ENCODE measurements at places on chromosomes 3 and 15.

DNA sequence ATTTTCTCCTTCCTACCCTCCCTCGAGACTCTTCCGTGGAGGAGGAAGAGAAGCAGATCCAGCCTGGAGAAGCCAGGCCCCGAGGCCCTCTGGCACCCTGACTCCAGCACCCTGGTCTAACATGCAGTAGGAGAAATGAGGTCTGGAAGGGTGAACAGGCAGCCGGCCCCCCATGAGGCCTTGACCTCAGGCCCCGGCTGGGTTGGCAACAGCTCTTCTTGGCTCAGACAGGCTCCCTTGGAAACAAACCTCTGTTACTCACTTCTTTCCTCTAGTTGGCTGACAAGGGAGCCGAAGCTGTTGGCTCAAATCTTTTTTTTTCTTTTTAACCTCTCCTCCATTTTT lies 73.4 kb downstream of the CPN2 start:
- DNase-seq, result no peak

DNA sequence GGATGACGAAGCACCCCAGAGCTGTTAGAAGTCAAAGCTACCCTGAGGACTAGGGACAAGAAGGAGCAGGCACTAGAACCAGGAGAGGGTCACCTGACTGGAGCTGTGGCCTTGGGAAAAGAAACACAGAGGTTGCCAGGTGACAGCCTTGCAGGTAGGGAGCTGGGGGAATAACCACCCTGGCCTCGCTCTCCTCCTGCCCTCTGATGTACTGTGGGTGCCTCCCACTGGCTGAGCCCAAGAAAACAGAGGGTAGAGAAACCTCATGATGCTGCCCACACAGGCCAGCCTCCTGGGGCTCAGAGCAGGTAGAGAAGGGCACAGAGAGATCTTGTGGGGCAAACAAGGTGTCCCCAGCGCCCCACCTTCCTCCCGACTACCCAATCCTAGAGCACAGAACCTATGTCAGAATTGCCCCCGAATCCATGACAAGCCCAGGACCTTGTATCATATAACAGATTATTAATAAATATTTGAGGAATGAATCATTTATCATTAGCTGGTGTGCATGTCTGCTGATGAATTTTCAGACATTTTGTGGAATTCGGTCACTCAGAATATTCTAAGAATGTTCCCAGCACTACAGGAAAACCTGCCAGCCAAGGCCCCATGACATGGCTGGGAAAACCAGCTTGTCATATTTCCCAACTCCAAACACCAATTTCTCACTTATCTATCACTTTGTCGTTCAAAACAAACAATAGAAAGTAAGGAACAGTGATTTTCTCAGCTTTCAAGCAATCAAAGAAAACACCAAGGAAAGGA lies 59.8 kb upstream of the MEX3B start:
- DNase-seq, result no peak

- DNase-seq, result no peak
These were observed 41.4 kb downstream of the IRAK2 start for GRCh38 chr3:10206166-10206511.

DNA sequence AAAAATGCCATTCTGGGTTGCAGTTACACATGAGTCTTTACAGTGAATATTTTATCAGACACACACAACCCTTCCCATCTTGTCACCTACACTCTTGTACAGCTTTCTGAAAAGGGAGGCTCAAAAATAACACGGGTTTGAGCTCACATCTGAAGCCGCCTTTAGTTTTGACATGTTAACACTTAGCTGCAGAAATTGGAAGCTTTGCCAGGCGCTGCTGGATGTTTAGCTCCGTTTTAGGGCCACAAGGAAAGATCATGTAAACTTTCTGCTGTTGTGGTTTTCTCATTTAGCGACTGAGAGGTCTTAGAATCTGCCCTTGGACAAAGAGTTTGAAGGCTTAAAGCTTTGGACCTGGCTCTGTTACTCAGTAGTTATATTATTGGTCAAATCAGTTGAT lies 120.1 kb downstream of the OXNAD1 start:
- DNase-seq, result no peak

GRCh38 chr3:11029948-11030347 lies 37.4 kb downstream of the SLC6A1 start:
- DNase-seq, result no peak

All from stimulated activated CD4-positive, alpha-beta T cell treated with anti-CD3 and anti-CD28 coated beads, TNF-alpha, amount 100 ng/mL, for 1 hour (primary cell).